ENCODE measurements at places on chromosomes 5 and 9.

GRCh38 chr9:96436063-96436455 lies 13.9 kb upstream of the HABP4 start:
- no peak for DNase-seq

DNA sequence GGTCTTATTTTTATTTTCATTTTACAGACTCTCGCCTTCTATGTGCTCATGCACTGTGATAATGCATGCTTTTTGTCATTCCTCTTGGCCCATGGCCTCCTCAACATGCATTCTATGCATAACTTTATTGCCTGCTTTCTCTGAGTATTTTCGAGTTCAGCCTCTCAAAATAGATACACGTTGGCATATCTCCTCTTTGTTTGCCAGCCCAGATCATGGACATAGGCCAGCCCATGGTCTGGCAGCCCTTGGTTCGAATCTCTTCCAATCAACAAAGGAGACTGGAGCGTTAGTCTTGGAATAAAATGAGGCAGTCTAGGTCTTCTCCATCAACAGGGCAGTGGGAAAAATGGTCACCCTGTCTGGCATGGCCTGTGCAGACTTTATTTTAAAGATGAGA lies 279.5 kb upstream of the ADAMTS16 start:
- DNase-seq, result no peak

DNA sequence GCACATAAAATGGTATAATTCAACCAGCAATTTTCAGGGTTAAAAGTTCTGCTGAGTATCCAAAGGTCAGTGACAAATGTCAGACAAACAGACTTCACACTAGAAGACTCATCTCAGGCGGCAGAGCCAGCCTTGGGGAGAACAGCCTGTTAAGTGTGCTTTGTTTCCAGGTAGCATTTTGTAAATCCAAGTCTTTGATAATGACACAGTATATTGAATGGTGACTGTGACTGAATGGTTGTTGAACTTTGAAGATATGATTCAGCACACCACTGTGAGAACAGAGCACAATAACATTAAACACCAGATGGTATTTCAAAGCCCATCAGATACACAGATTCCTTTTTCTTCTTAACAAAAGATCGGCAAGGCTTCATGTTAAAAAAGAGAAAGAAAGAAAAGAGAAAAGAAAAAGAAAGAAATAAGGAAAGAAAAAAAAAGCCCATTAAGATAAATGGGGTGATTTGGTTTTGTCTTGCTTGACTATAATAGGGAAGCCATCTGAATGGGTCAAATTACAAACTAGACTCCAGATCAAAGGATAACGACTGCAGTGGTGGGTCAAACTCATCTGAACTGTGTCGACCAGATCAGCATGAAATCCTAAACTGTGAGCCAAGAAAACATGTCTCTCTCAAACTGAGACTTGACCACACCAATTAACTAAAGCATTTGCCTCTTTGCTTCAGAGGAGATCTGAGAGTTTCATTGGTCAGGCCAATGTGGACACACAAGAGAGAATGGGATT lies 313.0 kb upstream of the ZNF608 start:
- DNase-seq, result no peak

- no peak for DNase-seq
These were observed 172.0 kb downstream of the DENND1A start for GRCh38 chr9:123757960-123758359.

GRCh38 chr9:6910497-6910896 lies 152.7 kb downstream of the KDM4C start:
- DNase-seq, result no peak

DNA sequence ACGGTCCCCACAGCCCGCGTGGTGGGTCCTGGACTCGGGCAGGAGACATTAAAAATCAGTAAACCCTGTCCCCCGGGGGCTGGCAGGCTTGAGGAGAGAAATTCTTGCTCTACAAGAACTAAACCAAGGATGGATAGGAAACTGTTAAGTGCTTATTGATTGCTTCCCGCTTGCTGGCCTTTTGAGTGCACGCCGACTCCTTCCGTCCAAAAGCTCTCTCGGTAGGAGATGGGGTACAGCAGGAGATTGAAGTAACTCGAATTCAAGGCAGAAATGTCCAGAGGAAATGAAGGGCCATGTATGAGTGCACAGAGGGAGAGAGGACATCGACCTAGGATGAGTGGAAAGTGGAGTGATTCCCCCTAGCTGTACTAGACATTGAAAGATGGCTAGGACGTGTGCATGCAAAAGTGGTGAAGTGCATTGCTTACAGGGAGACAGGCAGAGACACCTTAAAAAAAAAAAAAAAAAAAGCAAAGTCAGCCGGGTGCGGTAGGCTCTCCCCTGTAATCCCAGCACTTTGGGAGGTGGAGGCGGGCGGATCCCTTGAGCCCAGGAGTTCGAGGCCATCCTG lies 923 bp downstream of the RECK start:
- no peak for DNase-seq

DNA sequence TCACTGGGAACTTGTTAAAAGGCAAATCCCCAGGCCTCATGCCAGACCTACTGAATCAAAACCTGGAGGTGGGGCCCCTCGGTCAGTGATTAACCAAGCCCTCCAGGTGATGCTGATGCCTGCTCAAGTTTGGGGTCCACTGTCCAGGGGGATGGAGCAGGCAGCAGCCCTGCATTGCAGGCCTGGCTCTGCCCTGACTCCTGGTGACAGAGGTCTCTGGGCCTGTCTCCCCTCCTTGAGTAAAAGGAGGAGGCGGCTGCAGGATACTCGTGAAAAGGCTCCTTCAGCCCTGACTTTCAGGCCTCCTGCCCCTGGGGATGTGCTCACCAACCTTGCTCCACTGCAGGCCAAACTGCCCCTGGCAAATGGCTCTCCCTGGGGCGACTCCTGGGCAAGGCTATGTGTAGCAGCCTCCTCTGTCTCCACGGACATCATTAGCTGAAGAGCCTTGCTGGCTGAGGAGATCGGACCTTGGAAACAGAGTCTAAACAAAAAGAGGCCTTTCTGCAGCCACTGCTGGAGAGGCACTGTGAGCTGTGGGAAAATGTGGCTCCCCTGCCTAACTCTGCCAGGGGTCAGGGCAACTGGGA lies 134.8 kb upstream of the ALDH1B1 start:
- no peak for DNase-seq

DNA sequence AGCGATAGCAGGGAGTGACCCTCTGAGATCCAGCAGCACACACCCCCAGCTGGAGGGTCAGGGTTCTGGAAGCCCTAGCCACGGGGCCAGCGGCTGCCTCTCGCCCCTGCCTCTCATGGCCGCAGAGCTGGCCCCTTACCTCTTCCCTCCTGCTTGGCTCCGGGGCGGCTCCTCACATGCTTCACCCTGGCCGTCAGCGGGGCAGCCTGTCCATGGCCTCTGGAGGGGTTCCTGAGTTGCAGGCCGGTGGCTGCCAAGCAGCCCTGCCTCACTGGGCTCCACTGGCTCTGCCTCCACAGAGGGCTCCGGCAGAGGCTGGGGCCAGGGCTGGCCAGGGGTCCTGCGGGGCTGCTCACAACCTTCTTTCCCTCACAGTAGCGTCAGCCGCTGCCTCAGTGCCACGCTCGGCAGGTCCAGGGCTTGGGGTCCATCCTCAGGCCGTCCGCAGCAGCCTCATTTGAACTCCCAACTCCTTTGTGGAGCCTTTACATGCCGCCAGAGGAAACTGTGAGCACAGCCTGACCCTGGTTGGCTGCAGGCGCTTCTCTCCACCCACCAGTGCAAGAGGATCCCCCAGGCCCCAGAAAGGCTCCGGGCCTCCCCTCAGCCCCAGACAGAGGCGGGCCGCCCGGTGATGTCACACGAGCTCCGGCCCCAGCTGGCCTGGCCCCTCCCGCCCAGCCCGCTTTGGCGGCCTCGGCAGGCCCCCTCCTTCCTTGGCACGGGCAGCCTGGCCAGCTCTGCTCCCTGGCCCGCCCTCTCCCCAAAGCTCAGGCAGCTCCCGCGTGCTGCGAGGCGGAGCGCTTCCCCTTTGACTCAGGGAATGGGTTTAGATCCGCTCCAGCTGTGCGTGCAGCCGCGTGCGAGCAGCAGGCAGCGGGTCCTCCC lies at the start of gene ANGPTL2:
Gene ANGPTL2 (minus strand): TSS at position 460 of the 888 bp plus-strand sequence. CDS start 13,904 bp downstream, outside the sequence.
- no peak for DNase-seq

- no peak for DNase-seq
These were observed 180.5 kb downstream of the CNTLN start for GRCh38 chr9:17315341-17315740.

GRCh38 chr9:36543916-36544315 lies 28.8 kb upstream of the MELK start:
- no peak for DNase-seq

GRCh38 chr5:179217356-179217755 lies 127.9 kb downstream of the ADAMTS2 start:
- no peak for DNase-seq

DNA sequence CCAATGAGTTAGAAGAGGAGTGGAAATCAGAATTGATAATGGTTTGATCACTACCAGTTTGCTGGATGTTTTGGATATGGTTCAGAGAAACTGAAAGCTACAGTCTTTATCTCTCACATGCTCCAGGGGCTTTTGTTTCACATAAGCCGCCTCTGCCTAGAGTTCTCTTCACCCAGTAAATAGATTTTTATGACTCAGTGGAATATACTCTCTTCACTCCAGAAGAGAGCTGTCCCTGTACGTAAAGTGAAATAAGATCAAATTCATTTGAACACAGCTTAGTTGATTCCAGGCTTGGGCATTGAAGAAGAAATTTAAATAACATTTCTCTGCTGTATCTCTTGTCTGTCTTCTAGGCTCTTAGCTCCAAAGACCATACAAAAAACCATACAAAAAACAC lies 184.9 kb downstream of the TRPM3 start:
- no peak for DNase-seq
